ENCODE measurements at places on chromosomes 6 and 20.

DNA sequence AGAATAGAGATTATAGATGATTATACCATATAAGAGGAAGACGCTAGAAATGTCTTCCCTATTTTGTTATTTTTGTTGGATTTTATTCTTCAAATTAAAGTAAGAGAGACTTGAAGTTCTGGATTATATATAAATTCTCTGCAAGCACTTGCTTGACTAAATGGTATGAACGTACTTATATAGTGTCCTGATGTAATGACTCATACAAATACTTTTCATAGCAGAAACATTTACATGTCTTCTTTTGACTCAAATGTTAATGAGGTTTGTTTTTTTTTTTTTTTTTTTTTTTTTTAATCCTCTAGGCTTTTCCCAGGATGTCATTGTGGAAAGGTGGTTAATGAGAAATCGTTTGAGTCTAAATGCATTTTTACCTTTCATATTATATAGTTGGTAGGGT is 55.0 kb downstream of the PDE7B start:
- no peak for DNase-seq

DNA sequence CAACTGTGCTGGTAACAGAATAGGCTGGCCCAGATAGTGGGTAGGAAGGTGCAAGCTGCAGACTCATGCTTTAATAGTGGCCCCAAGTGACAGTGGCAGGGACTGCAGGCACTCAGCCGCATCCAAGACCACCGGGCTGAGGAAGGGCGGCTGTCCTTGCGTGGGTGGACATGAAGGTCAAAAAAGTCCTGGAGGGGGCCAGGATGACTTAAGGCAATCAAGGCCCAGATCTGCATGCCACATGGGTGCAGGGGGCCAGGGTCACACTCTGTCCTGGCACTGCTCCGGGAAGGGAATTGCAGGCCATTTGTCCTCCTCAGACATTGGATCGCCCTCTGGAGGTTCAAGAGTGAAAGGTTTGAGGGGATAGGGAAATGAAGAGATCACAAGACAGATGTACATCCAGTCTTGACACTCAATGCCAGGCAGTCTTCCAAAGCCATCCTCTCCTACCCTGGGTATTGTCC is 10.4 kb upstream of the VNN2 start:
- DNase-seq = no peak

- DNase-seq = no peak
Measured at GRCh38 chr6:159887146-159887545, 3.6 kb upstream of the MAS1 start.

GRCh38 chr6:168145747-168146596 is 67.0 kb upstream of the FRMD1 start:
- DNase-seq = no peak

GRCh38 chr20:57078116-57078515 is 188.3 kb downstream of the BMP7 start:
- DNase-seq = no peak

DNA sequence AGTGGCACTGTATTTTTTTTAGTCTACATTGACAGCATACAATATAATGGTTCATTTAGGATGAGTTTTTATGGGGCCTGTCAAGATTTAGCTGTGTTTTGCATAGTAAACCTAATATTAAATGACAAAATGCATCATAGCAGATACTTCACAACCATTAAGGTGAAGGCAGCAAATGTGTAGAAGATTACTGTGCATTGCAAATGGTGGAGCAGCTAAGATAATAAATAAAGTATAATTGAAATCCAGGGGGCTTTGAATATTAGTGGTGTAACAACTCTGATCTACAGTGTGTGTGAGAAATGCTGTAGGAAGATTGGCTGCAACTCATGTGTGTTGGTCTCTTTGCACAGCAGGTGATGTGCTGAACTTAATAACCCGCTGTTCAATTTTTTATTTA is 801.9 kb upstream of the CITED2 start:
- DNase-seq = no peak

All from omental fat pad (tissue), 4 donors.